Activated effector memory CD4-positive, alpha-beta T cell treated with Interleukin-2 at 50 U/mL for 16 hours (primary cell): ENCODE measurements at places on chromosomes 2 and 18.

DNA sequence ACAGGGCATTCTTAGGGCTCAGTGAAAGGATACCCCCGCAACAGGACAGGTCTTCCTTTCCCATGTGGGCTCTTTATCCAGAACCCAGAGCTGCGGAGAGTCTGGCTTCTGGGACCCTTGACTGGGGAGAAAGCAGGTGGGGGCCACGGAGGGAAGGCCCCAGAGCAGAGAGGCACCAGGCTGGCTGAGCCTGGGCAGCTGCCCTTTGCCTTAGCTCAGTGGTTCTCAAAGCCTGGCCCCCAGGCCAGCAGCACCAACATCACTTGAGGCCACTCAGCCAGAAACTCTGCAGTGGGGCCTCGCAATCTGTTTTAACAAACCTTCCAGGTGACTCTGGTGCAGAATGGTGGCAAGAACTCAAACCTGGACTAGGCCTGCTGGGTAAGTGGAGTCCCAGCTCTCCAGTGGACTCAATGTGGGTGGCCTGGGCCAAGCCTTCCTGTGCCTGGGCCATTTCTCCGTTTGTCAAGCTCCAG, 1.6 kb upstream of the TMEM37 start:
- no peak for DNase-seq

DNA sequence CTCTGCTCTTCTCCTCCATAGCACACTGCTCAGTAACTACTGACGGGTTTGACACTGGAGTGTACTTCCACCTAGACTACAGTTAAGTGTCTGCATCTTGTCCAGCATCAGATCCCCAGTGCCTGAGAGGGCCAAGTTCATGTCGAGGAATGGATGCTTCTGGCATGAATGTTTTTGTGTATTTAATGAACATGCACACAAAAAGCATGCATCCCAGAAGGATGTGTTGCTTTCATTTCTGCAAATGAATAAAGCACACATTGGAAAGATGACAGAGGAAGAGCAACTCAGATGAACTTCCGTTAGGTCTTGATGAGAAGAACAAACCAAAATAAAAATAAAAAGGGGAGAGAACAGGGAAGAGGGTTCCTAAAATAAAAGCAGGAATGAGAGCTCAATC, 27.9 kb downstream of the C2orf49 start:
- no peak for DNase-seq

DNA sequence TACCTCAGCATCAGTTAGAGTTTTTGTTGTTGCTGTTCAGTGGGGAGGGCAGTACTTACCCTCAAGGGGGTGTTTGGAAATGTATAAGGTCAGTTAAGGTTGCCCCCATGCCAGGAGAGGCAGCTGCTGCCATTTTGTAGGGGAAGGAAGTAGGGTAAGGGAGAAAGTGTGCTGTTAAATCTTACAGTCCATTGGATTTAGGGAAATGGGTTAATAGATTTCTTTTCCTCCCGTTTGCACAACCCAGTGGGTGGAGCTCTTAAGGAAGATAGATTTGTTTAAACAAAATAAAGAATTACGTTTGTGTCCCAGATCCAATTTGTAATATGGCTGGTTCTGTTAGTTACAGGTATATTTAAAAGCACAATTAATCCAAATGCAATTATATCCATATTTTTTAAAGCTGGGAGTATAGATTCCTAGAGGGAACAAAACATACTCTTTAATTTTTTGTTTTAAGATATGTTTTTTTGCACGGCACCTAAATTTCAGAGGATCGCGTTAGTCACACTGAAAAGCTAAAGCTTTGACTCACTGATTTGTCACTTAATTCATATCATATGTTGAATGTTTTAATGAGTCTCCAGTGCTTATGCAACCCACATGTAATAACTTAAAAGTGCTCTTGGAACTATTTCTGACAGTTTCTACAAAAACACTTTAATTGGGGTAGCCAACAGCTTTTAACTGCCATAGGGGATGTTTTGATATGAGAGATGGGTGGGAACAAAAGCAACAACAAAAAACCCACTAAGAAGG, 9.0 kb upstream of the CWC22 start:
- DNase-seq: no peak

- DNase-seq: no peak
Observed at GRCh38 chr2:173037245-173038120, 38.2 kb upstream of the MAP3K20 start.

- no peak for DNase-seq
Observed at GRCh38 chr2:133568598-133568997, 335 bp upstream of the NCKAP5 start.

DNA sequence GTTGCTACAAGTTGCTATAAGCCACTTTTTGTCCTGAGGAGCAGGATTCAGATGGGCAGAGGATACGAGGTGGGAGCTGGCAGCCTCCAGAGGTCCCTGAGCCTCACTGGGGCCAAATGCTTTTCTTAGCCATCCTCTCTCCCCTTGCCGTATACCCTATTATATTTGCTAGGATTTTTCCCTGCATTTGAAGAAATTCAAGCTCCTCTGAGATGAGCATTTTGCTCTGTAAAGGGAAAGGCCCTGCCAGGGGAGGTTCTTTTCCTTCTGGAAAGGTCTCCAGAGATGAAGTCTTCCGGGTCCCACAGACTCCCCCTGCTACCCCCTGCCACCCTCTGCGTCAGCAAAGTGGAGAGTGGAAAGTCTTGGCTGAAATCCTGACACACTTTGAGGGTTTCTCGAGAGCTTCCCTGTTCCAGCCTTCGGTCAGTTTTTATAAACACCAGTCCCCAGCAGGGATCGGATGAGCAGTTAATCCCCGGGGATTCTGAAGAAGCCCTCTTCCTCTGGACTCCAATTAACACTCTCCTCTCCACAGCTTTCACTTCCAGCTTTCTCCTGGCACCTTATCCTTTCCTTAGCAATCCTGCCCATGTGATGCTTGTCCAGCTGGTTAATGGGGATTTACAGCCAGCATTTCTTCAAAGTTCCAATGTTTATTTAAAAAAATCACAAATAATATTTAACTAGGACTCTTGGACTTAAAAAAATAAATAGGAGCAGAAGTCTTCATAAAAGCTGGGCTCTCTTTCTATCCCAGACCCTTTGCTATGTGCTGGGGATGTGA, 13.1 kb downstream of the CYRIA start:
- no peak for DNase-seq

- DNase-seq: no peak
Observed at GRCh38 chr2:66525606-66526005, 90.7 kb downstream of the MEIS1 start.

DNA sequence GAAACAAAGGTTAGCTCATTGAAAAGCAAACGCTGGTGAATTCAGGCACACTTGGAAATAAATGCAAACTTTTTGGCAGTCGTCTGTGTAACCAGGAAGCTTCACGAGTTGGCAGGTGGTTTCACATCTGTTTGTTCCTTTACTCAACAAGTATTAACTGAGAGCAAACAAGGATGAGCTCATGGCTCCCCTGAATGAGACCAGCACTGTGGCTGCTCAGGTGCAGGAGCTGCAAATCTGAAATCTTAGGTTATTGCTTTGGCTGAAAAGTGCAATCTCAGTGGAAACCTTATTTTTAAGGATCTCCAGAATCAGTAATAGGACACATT, 46.3 kb downstream of the SH3RF3 start:
- no peak for DNase-seq

DNA sequence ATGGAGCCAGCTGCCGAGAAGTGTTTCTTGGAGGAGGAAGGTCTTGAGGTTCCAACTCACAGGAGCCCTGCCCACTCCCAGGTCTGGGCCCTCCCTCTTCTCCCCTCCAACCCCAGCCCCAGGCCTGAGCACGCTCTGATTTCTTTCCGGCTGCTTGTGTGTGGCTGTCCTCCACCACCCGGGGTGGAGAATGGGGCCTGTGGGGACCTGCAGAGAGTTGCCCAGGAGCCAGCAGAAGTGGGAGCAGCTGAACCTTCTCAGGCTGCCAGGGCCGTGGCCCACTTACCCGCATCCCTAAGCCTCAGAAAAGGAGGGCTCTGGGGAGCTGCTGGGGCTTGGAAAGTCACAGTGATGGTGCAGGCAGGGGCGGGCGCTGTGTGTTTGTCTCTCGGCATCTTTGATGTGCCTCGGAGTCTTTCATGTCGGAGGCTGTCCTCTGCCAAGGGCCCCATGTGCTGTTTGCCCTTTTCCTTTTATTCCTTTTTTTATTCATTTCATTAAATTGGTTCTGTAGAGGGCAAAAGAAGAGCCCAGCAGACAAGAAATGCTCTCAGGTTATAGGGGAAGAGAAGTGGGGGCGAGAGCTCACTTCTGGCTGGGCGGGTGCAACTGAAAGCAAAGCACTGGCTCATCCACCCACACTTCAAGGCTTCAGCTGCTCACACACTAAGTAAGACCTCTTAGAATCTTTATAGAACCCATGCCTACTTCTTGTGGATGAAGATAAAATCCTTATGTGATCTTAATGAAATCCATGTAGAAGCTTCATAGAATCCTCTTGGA, 52.5 kb downstream of the SDC1 start:
- DNase-seq: no peak

- DNase-seq: no peak
Observed at GRCh38 chr18:6412933-6413472, 1.7 kb downstream of the L3MBTL4 start.

DNA sequence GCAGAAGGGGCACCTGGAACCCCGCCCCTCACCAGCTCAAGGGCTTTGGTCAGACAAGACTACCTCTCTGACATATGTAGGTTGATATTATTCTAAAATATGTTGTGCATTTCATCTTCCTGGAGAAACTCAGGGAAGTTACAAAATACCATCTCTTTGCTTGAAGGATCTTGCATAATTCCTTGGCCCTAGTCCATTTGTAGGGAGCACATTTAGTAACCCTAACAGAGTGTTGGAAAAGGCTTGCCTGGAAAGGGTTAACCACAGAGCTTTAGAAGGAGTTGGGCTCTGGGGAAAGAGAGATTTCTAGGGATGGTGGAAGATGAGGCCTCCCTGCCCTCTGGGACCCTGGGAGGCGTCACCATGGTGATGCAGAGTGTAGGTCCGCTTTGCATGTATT, 143.0 kb upstream of the SLC1A4 start:
- DNase-seq: no peak

GRCh38 chr2:95698146-95698545, 106.3 kb downstream of the TRIM43 start:
- no peak for DNase-seq

DNA sequence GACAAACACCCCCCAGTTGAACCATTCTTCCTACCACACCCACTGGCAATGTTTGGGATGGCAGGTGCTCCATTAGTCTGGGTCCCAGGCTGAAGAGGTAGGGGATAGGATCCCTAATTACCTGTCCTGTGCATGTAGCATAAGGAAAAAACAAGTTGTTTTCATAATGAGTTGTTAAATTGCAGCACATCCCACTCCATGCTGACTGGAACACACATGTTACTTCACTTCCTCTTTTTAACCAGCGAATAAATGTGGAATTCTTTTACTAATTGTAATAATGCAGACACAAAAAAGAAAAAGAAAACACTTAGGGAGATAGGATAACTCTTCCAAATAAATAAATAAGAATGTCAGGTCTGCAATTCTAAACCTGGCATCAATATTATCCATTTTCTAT, 11.8 kb upstream of the CBLN2 start:
- no peak for DNase-seq
